ENCODE measurements at places on chromosomes 4 and X. TPM values are rescaled to one million over a fixed set of nuclear protein-coding genes. Genes with fewer than 3 reads are reported as not detected.

DNA sequence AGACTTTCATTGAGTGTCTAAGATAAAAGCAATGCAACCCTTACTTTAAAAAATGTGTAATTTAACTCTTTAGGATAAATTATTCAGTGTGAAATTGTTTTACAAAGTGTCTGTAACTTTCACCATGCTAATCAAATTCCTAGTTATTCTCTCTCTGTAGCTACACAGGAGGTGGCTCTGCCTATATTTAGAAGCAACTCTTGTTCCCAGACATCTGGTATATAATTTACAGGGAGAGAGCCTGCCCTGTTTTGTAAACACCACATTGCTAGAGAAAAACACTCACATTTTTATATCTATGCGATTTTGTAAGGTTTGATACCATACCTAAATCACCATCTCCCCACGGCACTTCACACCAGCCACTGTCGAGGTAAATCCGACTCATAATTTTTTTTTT is 35.5 kb upstream of the SPATA4 start:
- no peak for DNase-seq
- H3K27ac ChIP-seq = no peak overlapping the region
- no peaks in the 10 kb centered on the region for H3K36me3 ChIP-seq
- no peak overlapping the region for H3K4me3 ChIP-seq
- H3K27me3 ChIP-seq = peaks cover 18% of the 10 kb centered on the region
- no peaks in the 10 kb centered on the region for H3K4me1 ChIP-seq

DNA sequence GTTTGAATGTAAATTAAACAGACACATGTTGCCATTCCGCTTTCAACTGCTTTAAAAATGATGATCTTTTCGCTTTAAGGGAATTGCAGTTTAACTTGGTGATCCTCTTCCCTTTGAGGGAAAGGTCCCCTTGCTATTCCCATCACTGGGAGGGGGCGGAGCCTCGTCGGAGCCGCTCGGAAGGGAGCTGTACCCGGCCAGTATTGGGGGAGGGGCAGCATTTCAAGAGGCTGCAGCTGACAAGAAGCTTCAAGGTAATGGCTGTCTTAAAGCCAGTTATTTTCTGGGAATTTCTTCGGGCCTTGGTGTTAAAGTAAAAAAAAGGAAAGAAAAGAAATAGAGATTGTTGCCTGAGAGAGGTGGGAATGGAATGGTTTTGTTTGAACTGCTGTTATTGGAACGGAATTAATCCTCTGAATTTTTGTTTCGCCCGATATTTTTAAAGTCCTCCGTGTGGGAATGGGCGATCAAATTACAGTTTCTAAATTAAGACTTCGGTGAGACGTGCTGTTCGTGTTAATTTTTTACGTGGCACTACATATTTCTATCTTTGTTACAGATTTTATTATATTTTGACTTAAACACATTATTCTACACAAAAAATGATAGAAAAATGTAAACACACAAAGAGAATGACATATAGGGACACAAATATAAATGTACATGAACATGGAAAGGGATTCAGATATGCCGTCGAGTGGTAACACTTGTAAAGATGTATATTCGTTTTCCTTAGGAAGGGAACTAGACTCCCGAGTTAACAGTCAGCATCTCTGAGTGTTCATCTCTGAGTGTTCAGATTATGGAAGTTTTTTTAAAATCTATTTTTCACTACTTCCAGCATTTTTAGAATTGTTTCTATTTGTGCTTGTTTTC is 9.2 kb downstream of the PWWP3B start:
- DNase-seq = no peak
- no peaks in the 10 kb centered on the region for H3K4me1 ChIP-seq
- no peak overlapping the region for H3K4me3 ChIP-seq
- no peaks in the 10 kb centered on the region for H3K27me3 ChIP-seq
- H3K27ac ChIP-seq = no peak overlapping the region

DNA sequence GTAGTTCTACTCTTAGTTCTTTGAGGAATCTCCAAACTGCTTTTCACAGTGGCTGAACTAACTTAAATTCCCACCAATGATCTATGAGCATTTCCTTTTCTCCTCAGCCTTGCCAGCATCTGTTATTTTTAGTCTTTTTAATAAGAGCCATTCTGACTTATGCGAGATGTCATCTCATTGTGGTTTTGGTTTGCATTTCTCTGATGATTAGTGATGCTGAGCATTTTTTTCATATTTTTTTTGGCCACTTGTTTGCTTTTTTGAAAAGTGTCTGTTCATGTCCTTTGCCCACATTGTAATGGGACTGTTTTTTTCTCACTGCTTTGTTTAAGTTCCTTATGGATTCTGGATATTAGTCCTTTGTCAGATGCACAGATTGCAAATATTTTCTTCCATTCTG is 21.5 kb upstream of the PHKA1 start:
- no peaks in the 10 kb centered on the region for H3K36me3 ChIP-seq
- DNase-seq = no peak
- no peak overlapping the region for H3K27ac ChIP-seq
- no peak overlapping the region for H3K4me3 ChIP-seq

- no peaks in the 10 kb centered on the region for H3K36me3 ChIP-seq
- no peaks in the 10 kb centered on the region for H3K27me3 ChIP-seq
- H3K4me1 ChIP-seq = no peaks in the 10 kb centered on the region
- H3K27ac ChIP-seq = no peak overlapping the region
- no peak for DNase-seq
Measured at GRCh38 chr4:122798101-122798500, 28.5 kb upstream of the FGF2 start.

DNA sequence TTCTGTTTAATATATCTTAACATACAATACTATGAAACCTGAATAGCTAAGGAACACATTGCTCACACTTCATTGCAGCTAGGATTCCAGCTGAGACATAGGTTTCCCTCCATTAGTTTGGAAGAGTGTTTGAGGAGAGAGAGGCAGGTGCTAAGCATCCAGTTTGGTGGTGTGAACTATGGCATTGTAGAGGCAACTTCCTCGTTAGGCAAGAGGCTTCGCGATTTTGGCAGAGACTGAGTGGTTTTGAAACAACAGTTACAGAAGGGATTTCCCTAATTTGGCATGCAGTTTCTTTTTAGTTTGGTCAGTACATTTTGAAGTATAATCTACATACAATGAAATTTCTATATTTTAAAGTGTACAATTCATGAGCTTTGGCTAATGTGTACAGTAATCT is 117.1 kb upstream of the BMP3 start:
- no peak overlapping the region for H3K4me3 ChIP-seq
- no peaks in the 10 kb centered on the region for H3K27me3 ChIP-seq
- DNase-seq = peak; percentile 15
- H3K27ac ChIP-seq = no peak overlapping the region
- no peaks in the 10 kb centered on the region for H3K36me3 ChIP-seq

- H3K27me3 ChIP-seq = no peaks in the 10 kb centered on the region
- no peak overlapping the region for H3K4me3 ChIP-seq
- no peak overlapping the region for H3K27ac ChIP-seq
- no peak for DNase-seq
Measured at GRCh38 chr4:26947318-26947717, 86.7 kb downstream of the STIM2 start.

- no peak overlapping the region for H3K4me3 ChIP-seq
- no peaks in the 10 kb centered on the region for H3K36me3 ChIP-seq
- no peak for DNase-seq
- no peaks in the 10 kb centered on the region for H3K27me3 ChIP-seq
- H3K4me1 ChIP-seq = no peaks in the 10 kb centered on the region
Measured at GRCh38 chr4:47551682-47552081, 66.6 kb downstream of the ATP10D start.

DNA sequence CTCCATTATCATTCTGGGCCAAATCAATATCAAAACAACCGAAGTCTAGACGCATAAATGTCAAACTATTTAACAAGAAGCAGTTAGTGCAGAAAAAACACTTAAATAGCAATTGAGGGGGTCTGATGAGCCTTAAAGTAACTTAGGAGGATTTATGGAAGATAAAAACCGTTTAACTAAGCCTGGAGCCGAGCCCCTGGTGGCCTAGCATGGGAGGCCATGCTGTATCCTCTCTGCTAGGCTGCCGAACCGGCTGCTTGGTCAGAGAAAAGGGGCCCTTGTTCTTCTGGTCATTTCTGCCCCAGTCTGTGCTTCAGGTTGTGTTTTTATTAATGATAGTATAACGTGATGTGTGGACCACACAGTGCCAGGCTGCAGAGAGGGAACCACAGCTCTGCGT is 72.4 kb downstream of the CPZ start:
- H3K27me3 ChIP-seq = peaks cover 11% of the 10 kb centered on the region
- DNase-seq = no peak
- H3K27ac ChIP-seq = no peak overlapping the region
- no peaks in the 10 kb centered on the region for H3K4me1 ChIP-seq

DNA sequence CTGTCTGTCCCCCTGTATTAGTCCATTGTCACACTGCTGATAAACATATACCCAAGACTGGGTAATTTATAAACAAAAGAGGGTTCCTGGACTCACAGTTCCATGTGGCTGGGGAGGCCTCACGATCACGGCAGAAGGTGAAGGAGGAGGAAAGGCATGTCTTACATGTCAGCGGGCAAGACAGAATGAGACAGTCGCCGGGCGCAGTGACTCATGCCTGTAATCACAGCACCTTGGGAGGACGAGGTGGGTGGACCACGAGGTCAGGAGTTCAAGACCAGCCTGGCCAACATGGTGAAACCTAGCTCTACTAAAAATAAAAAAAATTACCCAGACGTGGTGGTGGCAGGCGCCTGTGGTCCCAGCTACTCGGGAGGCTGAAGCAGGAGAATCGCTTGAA is 24.7 kb downstream of the IL3RA start:
- H3K4me3 ChIP-seq = no peak overlapping the region
- H3K27ac ChIP-seq = no peak overlapping the region
- peaks cover 13% of the 10 kb centered on the region for H3K36me3 ChIP-seq
- no peaks in the 10 kb centered on the region for H3K4me1 ChIP-seq

GRCh38 chr4:174177536-174177935 is 105.9 kb downstream of the FBXO8 start:
- H3K27me3 ChIP-seq = peaks cover 6% of the 10 kb centered on the region
- no peaks in the 10 kb centered on the region for H3K4me1 ChIP-seq
- no peak overlapping the region for H3K27ac ChIP-seq
- no peak for DNase-seq
- H3K4me3 ChIP-seq = no peak overlapping the region
- H3K36me3 ChIP-seq = no peaks in the 10 kb centered on the region

- no peaks in the 10 kb centered on the region for H3K27me3 ChIP-seq
- DNase-seq = no peak
- no peak overlapping the region for H3K4me3 ChIP-seq
- no peak overlapping the region for H3K27ac ChIP-seq
- H3K36me3 ChIP-seq = no peaks in the 10 kb centered on the region
- H3K4me1 ChIP-seq = no peaks in the 10 kb centered on the region
Measured at GRCh38 chrX:4932790-4933189, 1219.3 kb upstream of the PRKX start.

GRCh38 chr4:184574861-184575260 is 74.4 kb downstream of the CASP3 start:
- no peaks in the 10 kb centered on the region for H3K27me3 ChIP-seq
- H3K27ac ChIP-seq = peak overlapping the region; percentile 85
- DNase-seq = no peak
- no peak overlapping the region for H3K4me3 ChIP-seq
- H3K4me1 ChIP-seq = peaks cover 17% of the 10 kb centered on the region
- H3K36me3 ChIP-seq = peaks cover 4% of the 10 kb centered on the region

- peaks cover 15% of the 10 kb centered on the region for H3K4me1 ChIP-seq
- H3K27ac ChIP-seq = no peak overlapping the region
- DNase-seq = no peak
- peaks cover 31% of the 10 kb centered on the region for H3K27me3 ChIP-seq
- H3K36me3 ChIP-seq = no peaks in the 10 kb centered on the region
Measured at GRCh38 chr4:787561-787981, 38.4 kb downstream of the CPLX1 start.

- H3K4me1 ChIP-seq = no peaks in the 10 kb centered on the region
- no peak overlapping the region for H3K27ac ChIP-seq
- no peak overlapping the region for H3K4me3 ChIP-seq
- DNase-seq = no peak
- H3K36me3 ChIP-seq = no peaks in the 10 kb centered on the region
Measured at GRCh38 chrX:52270453-52271116, 85.9 kb downstream of the MAGED4 start.

- peaks cover 10% of the 10 kb centered on the region for H3K4me1 ChIP-seq
- no peaks in the 10 kb centered on the region for H3K27me3 ChIP-seq
- H3K36me3 ChIP-seq = peaks cover 11% of the 10 kb centered on the region
- no peak overlapping the region for H3K27ac ChIP-seq
- DNase-seq = no peak
- no peak overlapping the region for H3K4me3 ChIP-seq
Measured at GRCh38 chr4:121860121-121860520, 10.2 kb downstream of the BBS7 start.

DNA sequence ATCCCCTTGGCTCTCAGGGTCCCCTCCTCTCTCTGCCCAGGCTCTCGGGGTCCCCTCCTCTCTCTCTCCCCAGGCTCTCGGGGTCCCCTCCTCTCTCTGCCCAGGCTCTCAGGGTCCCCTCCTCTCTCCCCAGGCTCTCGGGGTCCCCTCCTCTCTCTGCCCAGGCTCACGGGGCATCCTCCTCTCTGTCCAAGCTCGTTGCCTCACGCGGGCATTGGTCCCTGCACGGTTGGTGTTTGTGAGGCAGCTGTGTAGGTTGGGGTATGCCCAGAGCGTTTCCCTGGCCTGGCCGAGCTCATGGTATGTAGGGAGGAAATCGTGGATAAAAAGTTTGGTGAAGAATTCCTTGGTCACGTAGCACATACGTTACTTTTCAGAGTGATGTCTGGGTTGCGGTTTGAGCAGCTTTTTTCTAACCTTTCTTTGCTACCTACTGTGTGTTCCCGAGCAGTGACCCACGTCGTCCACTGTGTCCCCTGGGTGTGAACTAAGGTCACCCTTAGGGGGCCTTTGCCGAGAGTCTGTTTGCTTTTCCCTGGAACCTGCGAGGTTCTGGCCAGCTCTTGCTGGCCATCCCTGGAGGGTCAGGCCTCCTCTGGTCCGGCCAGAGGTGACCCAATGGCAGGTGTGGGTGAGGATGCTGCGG is 36.6 kb downstream of the PCGF3 start:
- H3K27me3 ChIP-seq = no peaks in the 10 kb centered on the region
- H3K27ac ChIP-seq = no peak overlapping the region
- no peaks in the 10 kb centered on the region for H3K4me1 ChIP-seq
- no peak overlapping the region for H3K4me3 ChIP-seq
- DNase-seq = no peak

DNA sequence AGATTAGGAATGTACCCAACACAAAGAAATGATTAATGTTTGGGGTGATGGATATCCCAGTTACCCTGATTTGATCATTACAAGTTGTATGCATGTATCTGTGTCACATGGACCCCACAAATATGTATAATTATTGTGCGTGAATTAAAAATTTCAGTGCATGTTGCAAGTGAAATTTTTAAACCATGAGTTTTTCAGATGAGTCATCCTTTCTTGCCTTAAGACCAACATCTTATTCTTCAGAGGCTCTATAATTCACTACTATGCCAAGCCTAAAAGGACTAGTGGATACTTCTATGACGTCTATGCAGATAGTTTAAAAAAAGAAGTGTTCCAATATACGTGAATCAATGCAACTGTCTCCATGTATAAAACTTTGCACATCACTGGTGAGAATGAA is 113.0 kb upstream of the SH3RF1 start:
- no peaks in the 10 kb centered on the region for H3K27me3 ChIP-seq
- H3K4me1 ChIP-seq = no peaks in the 10 kb centered on the region
- no peak overlapping the region for H3K27ac ChIP-seq
- H3K4me3 ChIP-seq = no peak overlapping the region
- H3K36me3 ChIP-seq = no peaks in the 10 kb centered on the region

TCP11X2 gene
- total RNA-seq = not detected

SGMS2 gene
- 0.76 TPM for total RNA-seq

XAGE1A gene
- total RNA-seq = not detected

RRH gene
- total RNA-seq = 0.14 TPM

CT45A5 gene
- not detected for total RNA-seq

CSN1S1 gene
- total RNA-seq = not detected

MAGEA4 gene
- not detected for total RNA-seq

HSD17B13 gene
- total RNA-seq = not detected

DCAF4L1 gene
- 0.17 TPM for total RNA-seq

FABP2 gene
- not detected for total RNA-seq

Measured in activated CD4-positive, alpha-beta memory T cell treated with anti-CD3 and anti-CD28 coated beads for 36 hours (primary cell).